ENCODE measurements at places on chromosomes 5 and 9.
A peak's percentile ranks its signal among the peaks of the same experiment; 100 is the strongest.

DNA sequence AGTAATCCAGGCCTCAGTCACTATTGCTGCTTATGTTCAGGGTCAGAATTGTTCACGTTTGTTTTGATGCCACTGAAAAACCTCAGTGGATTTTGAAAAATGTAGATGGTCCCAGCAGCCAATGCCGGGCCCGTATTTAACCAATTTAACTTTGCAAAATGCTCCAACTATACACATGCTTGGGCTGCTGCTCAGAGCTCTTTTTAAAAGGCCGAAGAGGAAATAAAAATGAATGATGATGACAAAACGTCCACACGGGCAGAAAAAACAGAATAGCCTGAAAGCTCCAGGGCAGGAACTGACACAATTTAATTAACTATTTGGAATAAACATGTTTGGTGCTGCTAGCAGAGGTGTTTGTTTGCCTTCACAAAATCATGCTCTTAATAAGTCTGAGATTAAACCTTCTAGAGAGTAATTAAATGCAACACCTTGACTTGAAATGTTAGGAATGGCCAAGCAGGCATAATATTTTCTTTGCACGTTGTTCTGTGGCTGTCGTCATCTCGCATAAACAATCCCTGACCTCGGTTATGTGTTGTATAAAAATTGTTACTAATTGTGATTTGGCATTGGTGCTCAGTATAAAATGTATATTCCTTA, 152.7 kb downstream of the SLIT3 start:
- DNase-seq, result no peak

DNA sequence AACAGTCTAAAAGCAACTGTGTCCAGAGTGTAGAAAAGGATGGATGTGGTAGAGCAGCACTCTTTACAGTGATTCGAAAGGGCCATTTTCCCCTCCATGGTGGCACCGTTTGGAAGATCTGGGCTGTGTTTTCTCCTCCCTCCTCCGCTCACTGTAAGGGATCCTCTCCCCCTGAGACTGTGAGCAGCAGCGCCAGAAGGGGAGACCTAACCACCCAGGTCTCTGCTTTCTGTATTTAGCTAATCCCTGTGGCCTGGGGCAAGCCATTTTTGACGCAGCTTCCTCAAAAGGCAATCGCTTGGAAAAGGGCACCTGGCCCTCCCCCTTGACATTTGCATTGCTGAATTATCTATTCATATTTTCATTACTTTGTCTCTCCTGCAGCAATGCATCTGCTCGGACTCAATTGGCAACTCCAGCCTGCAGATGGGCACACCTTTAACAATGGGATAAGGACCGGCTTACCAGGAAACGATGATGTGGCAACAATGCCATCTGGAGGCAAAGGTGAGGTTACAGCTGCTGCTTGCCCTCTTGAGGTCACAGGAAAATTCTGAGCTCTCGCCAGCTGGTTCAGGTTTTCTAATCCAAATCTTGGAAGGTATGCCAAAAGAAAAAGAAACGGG, 244.3 kb upstream of the WWC1 start:
- DNase-seq, result peak; percentile 55

- peak; percentile 73 for DNase-seq
These were observed 46.5 kb upstream of the NR5A1 start for GRCh38 chr9:124553738-124554137.

GRCh38 chr5:139551191-139551889, 9.8 kb upstream of the UBE2D2 start:
- DNase-seq, result no peak

DNA sequence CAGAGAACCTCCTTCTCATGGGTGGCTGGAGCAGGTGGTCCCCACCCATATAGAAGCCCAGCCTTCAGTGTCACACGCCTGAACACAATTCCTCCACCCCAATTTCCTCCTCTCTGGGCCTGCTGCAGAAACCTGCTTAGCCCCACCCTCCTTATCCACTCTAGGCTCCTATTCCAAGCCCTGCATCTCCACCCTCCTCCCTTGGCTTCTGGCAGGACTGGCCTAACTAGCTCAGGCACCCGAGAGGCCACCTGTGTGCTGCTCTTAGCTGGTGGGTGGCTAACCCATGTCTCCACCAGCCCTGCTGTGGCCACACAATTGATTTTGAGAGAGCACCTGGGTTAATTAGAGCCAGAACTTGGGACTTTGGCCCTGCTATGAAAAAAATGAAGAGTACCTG, 77.3 kb upstream of the ATP10B start:
- DNase-seq, result no peak

GRCh38 chr5:73946919-73947602, 321.1 kb downstream of the ARHGEF28 start:
- no peak for DNase-seq

- DNase-seq, result no peak
These were observed 38.1 kb upstream of the CD180 start for GRCh38 chr5:67234671-67235176.

DNA sequence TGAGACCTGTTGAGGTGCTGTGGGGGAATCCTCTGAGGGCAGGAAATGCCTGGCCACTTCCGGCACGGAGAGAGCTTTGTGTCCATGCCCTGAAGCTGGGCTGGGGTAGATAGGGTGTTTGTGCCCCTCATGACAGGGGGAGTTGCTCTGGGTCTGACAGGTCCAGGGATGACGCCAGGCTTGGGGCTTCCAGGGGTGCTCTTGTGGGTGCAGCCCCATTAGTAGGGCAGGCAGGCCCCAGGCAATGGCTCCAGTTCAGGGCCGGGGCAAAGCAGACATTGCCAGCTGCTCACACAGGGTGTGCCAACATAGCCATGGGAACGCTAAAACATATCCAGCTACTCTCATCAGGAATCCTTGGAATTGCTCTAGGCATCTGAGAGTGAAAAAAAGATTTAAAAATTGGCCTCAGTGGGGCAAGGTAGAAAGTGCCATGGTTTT, 21.1 kb downstream of the PITX1 start:
- no peak for DNase-seq

- no peak for DNase-seq
These were observed 791.9 kb upstream of the CDH6 start for GRCh38 chr5:30401479-30402058.

- DNase-seq, result no peak
These were observed 86.1 kb downstream of the C5orf15 start for GRCh38 chr5:133882389-133882695.

GRCh38 chr9:124475868-124476690, 25.8 kb downstream of the ADGRD2 start:
- DNase-seq, result no peak

- DNase-seq, result no peak
These were observed 343.1 kb downstream of the OSTF1 start for GRCh38 chr9:75431375-75431774.

GRCh38 chr9:5425006-5425628, 12.6 kb downstream of the PLGRKT start:
- peak; percentile 76 for DNase-seq

DNA sequence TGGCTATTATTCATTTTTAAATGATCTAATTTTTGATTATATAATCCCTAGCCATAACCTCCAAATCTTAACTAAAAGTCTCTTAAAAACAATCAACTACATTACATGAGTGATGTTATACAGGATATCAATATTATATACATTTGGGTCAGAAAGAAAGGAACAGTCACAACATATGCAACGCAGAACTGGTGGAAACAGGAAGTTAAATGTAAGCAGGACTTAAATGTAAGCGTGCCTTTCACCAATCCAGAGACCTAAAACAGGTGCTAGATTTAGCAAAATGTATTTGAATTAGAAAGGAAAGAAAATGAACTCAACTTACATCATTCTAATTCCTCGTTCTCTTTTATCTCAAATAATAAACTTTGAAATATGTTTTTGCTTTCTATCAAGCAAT, 738.5 kb downstream of the PTPRD start:
- DNase-seq, result no peak

- DNase-seq, result no peak
These were observed 19.1 kb downstream of the LHX3 start for GRCh38 chr9:136185596-136186366.

DNA sequence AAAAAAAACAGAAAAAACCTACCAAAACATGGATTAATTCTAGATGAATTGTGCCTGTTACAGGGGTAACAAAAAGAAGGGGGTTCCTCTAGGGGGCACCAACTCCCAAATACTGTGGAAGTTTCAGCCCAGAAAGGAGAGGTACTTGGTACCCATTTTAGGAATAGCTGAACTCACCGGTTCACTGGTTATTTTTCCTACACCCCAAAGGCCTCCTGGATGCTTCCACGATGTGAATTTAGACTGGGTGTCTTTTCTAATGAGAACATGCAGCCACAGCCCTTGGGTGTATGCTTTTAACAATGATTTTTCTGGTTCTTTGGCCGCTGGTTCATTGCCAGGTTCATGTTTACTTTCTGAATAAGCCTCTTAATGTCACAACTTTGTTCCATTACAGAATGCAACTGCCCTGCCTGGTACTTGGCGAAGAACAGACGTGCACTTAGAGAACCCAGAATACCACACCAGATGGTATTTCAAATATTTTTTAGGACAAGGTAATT, 46.7 kb downstream of the GARNL3 start:
- DNase-seq, result no peak

- DNase-seq, result peak; percentile 38
These were observed 441.8 kb upstream of the RIOK2 start for GRCh38 chr5:97624886-97625285.

DNA sequence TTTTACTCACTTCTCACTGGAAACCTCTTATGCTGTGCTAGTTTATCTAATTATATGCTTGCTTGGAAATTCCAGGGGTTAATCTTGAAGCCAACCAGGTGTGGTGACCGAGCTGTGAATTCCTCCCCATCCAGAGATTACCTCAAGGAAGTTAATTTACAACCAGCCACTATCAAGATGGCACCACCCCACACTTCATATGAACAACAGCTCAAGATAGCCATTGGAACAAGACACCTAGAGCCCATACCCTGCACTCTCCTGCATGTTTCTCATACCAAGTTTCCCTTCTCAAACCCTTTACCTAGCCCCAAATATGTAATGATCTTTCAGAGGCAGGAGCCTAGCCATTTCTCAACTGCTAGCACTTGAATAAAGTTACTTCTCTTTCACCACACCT, 2156.9 kb upstream of the C9orf72 start:
- no peak for DNase-seq

GRCh38 chr9:19286634-19287188, 56.2 kb downstream of the DENND4C start:
- DNase-seq, result no peak

- no peak for DNase-seq
These were observed 86.9 kb downstream of the DAP start for GRCh38 chr5:10674096-10674495.

- no peak for DNase-seq
These were observed 229.3 kb upstream of the CTNND2 start for GRCh38 chr5:12133520-12133919.

DNA sequence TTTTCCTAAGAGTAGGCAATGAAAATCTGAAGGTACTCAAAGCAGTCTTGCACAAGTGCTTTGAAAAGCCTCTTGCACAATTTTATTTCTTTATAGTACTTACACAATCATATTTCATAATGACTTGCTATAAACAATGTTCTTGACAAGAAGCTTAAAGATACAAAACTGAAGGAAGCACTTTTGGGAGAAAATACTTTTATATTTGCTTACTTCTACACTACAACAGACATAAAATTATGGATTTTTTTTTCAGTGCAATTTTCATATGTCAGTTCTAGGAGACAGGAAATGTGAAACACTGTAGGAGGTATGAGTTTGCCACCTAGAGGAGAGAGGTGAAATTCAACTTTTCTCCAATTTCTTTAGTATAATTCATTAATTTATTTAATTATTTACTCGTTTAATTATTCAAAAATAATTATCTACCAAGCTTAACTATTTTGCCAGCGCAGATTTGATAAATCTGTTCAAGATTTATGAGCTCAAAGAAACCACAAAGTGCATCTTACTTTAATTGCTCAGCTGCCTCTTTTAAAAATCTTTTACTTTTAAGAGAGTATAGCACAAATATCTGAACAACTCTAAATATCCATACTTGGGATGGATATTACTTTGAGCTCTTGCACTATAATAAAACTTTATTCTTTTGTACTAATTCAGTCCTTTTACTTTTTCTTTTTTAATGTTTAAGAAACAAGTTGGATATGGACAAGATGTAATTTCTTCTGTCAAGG, 29.0 kb upstream of the CDKN2B start:
- no peak for DNase-seq

GRCh38 chr5:152514827-152515397, 109.8 kb upstream of the NMUR2 start:
- DNase-seq, result no peak

DNA sequence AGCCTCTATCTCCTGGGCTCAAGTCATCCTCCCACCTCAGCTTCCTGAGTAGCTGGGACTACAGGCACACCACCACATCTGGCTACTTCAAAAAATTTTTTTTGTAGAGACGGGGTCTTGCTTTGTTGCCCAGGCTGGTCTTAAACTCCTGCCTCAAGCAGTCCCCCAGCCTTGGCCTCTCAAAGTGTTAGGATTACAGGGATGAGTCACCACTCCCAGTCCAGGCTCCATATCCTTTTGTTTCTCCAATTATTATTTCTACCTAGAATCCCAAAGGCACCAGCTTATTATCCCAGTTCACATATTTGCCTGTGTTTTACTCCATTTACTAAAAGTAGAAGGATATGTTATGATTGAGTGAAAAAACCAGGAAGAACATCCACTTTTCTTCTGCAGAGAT, 84.9 kb downstream of the TEK start:
- DNase-seq, result no peak

GRCh38 chr9:84807870-84808390, 138.4 kb downstream of the NTRK2 start:
- no peak for DNase-seq

- no peak for DNase-seq
These were observed 760 bp downstream of the ALDH1B1 start for GRCh38 chr9:38393128-38393796.

DNA sequence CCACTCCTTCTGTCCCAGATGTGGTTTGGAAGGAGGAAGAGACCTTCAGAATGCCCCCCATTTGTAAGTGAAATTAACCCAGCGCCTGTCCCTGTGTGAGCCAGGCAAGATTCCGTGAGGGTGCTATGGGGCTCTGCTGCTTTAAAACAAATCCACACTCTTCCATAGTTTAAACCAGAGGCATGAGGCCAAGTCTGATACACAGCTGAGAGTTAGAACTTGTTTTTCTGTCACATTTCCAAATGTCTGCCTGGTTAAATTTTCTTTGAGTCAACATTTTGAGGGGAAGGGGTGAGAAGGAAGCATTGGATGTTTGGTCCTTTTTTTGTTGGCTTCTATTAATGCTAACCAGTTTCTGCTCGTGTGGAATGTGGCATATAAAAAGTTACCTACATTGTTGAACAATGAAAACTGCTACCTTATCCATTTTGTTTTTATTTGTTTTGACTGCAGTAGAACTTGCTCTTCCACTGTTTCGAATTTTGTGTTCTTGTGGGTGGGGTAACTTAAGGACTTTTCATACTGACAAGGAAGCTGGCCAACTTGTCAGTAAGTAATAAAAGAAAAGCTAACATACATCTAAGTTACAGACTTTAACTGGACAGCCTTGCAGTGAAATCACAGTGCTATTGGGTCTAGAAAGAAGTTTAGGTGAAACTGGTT, 12.9 kb downstream of the RGMB start:
- DNase-seq, result no peak

- peak; percentile 70 for DNase-seq
These were observed 110.2 kb upstream of the DAPK1 start for GRCh38 chr9:87387351-87388011.

Measured in trophoblast cell (in vitro differentiated cells and primary cell).